ENCODE measurements at places on chromosomes 16 and 17.

DNA sequence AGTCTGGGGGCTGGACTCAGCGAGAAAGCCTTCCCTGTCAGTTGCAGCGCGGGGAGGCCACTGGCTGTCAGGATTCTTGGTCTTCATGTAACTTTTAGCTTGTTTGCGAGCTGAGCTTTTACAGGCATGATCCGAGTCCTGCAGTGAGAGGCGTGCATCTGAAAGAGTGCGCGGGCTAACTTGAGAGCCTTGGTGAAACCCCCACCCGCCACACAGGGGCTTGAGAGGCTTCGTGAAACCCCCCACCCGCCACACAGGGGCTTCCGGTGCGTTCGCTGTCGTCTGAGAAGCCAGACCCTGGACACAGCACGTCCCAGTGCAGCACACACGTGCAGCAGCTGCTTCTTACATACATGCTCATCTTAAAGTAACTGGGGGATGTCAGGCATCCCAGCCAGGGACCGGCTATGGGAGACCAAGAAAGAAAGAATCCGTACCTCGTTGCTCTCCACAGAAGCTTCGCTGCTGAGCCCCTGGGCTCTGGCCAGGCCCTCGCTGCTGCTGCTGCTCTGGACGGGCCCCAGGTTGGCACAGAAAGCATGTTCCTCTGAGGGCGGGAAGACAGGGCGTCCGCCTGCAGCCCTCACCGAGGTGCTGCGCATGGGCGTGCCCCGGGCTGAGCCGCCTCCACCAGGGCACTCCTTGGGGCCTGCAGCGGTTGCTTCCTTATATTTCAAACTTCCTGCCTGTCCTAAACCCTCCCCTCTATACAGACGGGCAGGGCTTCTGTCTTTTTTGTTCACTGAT, 7.8 kb downstream of the NUDT16L1 start:
- DNase-seq = no peak

DNA sequence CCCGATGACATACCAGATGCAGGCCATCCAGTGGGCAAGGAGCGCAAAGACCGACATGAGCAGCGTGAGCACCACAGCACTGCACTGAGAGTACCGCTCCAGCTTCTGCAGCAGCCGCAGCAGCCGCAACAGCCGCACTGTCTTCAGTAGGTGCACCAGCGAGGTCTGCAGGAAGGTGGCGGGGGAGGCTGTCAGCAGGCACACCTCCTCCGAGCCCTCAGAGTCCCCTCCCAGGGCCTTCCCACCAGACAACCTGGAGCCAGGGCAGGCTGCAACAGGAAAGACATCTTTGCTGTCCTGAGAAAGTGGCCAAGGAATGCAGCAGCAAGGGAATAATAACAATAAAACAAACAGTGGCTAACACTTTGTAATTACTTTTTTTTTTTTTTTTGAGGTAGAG, 9.1 kb downstream of the KCNH4 start:
- no peak for DNase-seq

- no peak for DNase-seq
Observed at GRCh38 chr16:64416216-64417005, 705.5 kb downstream of the CDH11 start.

- no peak for DNase-seq
Observed at GRCh38 chr17:81057079-81057730, 22.3 kb downstream of the BAIAP2 start.

- no peak for DNase-seq
Observed at GRCh38 chr17:50393700-50394099, 3.6 kb downstream of the LRRC59 start.

DNA sequence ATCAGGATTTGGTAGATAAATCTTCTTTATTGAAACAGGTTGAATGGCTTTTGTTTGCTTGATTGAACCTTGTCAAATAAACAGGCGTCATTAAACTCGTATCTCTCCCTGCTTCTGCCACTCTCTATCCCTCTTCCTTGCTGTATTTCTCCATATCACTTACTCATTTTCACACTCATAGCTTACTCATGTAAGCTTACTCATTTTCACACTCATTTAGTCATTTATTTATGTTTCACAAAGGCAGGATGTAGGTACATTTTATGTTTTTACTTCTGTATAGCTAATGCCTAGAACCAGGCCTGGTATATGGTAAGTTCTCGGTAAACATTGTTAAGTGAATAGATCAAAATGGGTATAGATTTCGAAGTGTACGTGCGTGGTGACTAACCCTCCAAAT, 450.0 kb downstream of the PMP22 start:
- no peak for DNase-seq

GRCh38 chr17:9401434-9401833, 174.2 kb downstream of the STX8 start:
- no peak for DNase-seq

DNA sequence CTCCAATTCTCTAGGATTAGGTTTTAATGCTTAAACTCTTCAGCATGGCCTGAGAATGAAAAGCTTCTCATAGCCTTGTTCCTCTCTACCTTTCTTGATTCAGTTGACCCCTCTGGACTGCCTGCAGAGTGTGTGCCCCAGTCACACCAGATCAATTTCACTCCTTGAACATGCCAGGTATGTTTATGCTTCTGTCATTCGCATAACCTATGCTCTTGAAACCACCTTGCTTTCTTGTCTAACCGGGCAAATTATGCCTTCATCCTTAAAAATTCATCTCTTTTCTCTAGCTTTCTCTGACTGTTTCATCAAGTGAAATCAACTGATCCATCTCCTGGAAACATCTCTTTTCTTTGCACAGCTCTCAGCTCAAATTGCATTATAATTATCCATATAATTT, 42.3 kb downstream of the CDH11 start:
- DNase-seq = no peak

- no peak for DNase-seq
Observed at GRCh38 chr16:87648236-87648635, 45.9 kb downstream of the JPH3 start.

DNA sequence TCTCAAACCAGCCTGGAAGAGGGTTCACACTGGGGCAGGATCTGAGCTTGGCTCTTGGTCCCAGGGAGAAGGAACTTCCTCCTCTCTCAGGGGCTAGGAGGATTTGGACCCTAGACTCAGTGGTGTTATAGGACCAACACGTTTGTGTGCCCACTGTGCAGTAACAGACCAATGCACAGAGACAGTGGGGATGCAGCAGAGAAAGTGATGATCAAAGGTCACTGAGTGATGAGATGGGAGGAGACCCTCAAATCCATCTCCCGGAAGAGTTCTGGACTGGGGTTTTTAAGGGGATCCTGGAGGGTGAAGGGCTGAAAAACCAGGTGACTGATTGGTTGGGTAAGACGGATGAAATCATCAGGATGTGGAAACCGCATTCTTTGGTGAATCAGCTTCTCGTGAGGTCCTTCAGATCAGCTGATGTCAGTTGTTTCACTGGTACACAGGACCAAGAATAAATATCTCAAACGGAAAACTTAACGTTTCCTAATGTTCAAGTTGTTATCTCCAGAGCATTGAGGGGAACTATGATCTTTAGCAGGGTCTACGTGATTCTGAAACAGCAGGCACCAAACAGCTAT, 3.3 kb upstream of the VAC14 start:
- no peak for DNase-seq

- DNase-seq = peak; percentile 18
Observed at GRCh38 chr16:28304214-28304613, 11.9 kb downstream of the SBK1 start.

- no peak for DNase-seq
Observed at GRCh38 chr17:68033636-68034451, 1.7 kb upstream of the KPNA2 start.

GRCh38 chr17:79948945-79949655, 86.6 kb downstream of the TBC1D16 start:
- no peak for DNase-seq

- no peak for DNase-seq
Observed at GRCh38 chr17:44256671-44257070, 11.3 kb downstream of the SLC4A1 start.

GRCh38 chr16:67649494-67649931, 4.6 kb downstream of the CARMIL2 start:
- DNase-seq = no peak

GRCh38 chr17:65630502-65630901, 69.1 kb upstream of the AXIN2 start:
- DNase-seq = no peak

GRCh38 chr16:31002250-31002700, 8.2 kb downstream of the STX1B start:
- DNase-seq = no peak

DNA sequence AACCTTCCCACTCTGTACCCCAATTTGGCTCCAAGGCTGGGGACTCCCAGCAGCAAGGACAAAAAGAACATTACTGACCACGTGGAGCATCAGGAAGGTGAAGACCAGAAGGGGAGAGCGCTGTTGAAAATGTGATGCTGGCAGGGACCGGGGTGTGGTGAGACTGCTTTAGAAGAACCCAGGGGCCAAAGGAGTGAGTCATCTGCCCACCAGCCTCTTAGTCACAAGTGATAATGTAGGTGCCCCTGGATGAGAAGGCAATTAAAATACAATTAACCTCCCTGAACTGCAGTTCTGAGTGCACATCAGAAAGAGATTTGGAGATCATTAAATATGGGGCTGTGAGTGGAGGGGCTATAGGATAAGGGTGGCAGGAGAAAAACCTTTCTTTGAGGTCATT, 366.6 kb upstream of the CCL2 start:
- no peak for DNase-seq

DNA sequence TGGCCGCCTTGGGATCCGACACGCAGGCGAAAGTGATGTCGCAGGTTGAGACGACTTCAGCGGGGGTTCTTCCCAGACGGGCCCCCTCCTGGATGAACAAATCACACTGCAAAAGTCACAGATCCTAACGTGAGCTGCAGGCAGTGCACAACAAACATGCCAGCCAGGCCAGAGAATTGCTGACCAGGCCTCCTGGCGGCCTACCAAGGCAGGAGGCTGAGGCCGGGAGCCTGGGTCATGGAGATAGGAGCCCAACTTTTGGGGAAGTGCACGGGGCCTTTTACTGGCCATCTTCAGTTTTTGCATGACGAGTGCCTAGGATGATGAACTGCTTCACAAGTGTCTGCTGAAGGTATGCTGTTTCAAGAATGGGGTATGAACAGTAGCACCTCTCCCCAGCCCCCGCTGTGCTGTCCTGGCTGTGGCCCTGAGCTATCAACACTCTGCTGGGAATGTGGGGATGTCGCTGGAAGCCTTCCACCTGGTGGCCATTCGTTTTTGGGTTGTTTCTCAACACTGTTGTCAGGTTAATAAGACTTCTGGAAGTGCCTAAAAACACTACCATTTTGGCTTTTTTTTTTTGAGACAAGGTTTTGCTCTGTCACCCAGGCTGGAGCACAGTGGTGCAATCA, 12.2 kb upstream of the ROGDI start:
- DNase-seq = no peak

- no peak for DNase-seq
Observed at GRCh38 chr17:21171970-21172510, 41.9 kb downstream of the TMEM11 start.

- DNase-seq = no peak
Observed at GRCh38 chr17:31688701-31689100, 170.3 kb downstream of the COPRS start.

DNA sequence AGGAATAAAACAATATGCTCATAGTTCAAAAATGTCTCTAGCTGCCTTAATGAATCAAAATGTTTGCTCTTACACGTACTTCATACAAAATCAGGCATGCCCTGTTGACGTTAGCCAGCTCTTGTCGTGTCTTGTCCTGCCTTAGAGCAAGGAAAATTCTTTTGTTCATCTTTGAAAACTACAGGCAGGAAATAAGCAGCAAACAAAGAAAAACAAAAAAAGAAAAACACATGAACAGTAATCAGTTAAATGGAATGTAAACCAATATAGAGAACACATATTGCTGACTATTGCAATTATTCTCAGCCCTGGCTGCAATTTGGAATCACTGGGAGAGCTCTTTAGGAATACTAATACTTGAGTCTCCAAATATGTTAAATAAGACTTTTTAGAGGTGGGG, 1.7 kb downstream of the CAPNS2 start:
- DNase-seq = no peak

- DNase-seq = no peak
Observed at GRCh38 chr17:51165680-51166197, 472 bp upstream of the NME2 start.

GRCh38 chr17:38870259-38871165, 654 bp downstream of the LASP1 start:
- peak; percentile 71 for DNase-seq

DNA sequence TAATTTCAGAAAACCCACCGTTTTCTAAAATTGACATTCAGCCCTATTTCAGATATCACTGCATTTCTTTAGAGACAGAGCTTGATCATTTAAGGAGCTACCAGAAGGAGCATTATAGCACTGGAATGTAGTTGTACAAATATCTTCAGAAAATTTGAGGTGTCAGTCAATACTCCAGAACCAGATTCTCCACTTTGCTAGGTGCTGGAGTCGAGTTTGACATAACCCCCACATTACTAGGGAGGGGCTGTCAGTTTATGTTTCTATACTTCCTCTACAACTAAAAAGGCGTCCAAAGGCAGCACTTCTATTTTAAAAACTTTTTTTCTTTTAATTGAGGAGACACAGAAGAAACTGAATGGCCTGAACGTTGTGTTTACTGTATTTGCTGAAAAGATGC, 892 bp upstream of the KIAA0513 start:
- DNase-seq = no peak

DNA sequence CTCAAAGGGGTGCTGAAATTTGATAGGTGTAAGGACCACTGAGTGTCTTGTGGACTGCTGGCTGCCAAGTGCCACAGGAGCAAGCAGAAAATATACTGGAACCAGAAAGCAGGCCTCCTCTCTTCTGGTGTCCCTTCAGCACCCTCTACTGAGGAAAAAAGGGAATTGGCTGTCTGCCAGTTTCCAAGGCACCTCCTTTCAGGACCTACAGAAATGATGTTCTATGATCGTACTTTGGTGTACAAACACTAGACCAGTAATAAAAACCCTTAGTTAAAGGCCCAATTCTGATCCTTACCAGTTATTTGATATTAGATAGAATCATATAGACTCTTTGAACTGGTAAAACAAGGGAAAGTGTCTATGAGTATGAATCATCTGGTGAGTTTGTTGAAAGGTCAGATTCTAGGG, 35.8 kb upstream of the BCAS3 start:
- DNase-seq = peak; percentile 8

DNA sequence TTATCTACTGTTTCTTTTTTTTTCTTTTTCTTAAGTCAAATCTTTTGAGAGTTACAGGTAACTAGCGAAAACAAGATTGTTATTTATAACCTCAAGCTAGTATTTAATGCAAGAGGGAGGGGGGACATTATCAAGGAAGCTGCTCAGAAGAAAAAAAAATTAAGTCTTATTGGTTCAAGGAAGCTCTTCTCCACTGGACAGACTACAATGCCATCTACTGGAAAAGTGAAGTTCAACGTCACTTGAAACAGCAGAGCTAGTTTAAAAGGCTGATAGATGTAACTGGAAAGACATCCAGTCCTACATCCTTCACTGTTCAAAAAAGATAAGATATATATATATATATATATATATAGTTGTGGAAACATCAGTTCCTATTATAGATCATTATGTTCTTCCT, 418.0 kb upstream of the PSMD7 start:
- DNase-seq = no peak

- DNase-seq = no peak
Observed at GRCh38 chr17:36127199-36127893, 23.7 kb downstream of the CCL4 start.

- DNase-seq = no peak
Observed at GRCh38 chr17:38559880-38560230, 45.9 kb downstream of the SRCIN1 start.

Measured in stimulated activated CD4-positive, alpha-beta T cell treated with anti-CD3 and anti-CD28 coated beads, Interleukin-4, amount 100 ng/mL, for 1 hour (primary cell).